Suppressor macrophage treated with lipopolysaccharide for 1 hour (primary cell): ENCODE measurements at places on chromosomes 1 and 21.

DNA sequence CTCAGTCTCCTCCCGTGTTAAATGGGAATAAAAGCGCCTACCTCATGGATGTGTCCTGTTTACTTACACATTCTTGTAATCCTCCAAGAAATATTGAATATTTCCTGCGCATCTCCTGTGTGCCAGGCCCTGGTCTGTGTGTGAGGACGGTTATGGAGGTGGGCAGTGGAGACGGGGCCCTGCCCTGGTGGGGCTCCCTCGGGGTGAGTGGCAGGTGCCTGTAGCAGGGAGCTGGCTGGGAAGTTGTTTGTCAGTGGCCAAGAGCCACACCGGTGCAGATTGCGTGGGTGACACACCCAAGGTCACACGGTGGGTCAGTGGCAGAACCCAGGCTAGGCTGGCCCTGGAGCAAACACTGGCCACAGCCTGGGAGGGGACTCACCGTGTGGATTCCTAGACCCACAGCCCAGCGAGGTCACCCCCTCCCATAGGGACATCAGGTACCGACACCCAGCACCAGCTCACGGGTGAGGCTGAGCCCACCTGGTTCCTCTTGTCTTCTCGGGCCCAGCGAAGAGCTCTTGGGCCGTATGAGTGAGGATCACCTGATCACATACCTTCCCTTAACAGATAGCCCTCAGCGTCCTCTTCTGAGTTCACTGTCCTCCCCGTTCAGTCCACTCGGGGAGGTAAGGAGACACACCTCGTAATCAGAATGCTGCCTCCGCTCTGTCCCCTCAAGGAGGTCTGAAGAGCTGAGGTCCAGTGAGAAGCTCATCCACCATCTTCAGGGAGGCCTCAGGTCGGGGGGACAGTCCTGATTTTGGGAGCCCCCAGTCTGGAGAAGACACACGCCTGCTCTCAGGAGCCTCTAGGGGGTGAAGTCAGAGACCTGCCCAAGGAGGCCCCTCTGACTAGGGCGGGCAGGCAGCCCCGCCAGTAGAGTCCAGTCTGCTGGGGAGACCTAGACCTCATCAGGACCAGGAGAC is 349.6 kb downstream of the MATN1 start:
- DNase-seq = no peak

- no peak for DNase-seq
These were observed 146.6 kb downstream of the ZNF281 start for GRCh38 chr1:200263203-200263602.

- no peak for DNase-seq
These were observed 6.7 kb downstream of the OR2T11 start for GRCh38 chr1:248627971-248628844.

- DNase-seq = no peak
These were observed 1.2 kb upstream of the GBP7 start for GRCh38 chr1:89176971-89177370.

GRCh38 chr1:31101147-31101502 is 35.6 kb upstream of the PUM1 start:
- peak; percentile 37 for DNase-seq

GRCh38 chr1:30512914-30513265 is 210.5 kb downstream of the MATN1 start:
- DNase-seq = no peak

DNA sequence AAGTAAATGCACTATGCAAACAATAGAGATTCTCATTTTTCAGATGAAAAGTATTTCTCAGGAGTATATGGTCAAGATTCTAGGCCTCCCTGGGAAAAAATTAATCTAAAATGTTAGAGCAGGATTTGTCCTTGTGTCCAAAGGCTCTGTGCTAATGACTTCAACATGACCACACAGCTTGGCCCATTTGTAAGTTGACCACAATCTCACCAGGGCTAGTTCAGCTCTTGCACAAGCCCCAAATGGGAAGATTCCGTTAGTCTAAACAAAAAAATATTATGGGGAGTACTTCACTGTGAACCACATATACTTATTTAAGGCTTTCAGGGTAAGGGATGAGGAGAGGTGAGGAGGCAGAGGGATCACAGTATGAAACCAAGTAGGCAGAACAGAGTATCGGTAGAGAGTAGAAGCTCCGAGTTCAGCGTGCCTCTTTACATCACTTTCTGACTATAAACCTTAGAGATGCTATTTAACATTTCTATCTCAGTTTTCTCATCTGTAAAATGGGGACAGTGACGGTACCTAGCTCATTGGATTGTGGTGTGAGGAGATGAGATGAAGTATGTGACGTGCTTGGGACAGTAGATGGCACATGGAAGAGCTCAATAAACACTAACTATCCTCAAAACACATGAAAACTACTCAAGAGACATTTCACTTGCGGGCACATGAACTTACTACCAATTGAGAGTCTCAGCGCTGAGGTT is 37.8 kb upstream of the CTTNBP2NL start:
- no peak for DNase-seq

GRCh38 chr1:219419065-219419464 is 193.8 kb downstream of the ZC3H11B start:
- DNase-seq = peak; percentile 10

DNA sequence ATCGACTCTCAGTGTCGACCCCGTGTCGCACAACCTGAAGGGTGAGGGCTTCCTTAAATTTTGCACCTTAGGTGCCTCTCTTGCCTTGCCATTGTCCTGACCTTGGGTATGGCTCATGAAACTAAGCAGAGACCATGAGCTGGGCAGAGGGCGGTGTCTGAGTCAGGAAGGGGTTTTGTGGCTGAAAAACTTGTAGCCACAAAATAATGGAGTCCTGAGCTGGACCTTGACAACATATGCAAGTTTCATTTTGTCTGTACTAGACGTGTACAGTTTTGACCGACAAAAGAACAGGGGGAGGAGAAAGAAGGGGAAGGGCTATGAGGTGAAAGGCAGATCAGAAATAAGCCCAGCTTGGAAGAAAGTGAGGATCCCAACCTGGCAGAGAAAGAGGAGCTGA is 8.3 kb upstream of the RUNX1 start:
- DNase-seq = no peak

DNA sequence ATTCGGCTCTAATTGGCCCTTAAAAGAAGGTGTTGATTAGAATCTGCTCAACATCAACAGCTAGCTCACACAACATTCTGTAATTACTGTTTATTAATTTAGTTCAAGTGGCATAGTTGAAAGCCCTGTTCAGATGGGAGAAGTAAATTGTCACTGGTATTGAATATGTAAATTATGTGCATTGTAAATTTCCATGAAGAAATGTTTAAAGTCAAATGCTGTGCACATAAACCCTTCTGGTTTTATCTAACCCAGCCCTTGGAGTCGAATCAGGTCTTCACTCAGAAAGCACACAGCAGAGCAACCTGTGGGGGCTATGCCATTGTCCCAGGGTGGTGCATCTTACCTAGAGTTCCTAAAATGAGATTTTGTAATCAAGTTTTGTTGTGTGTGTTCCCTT is 65.4 kb upstream of the LMO4 start:
- DNase-seq = no peak

DNA sequence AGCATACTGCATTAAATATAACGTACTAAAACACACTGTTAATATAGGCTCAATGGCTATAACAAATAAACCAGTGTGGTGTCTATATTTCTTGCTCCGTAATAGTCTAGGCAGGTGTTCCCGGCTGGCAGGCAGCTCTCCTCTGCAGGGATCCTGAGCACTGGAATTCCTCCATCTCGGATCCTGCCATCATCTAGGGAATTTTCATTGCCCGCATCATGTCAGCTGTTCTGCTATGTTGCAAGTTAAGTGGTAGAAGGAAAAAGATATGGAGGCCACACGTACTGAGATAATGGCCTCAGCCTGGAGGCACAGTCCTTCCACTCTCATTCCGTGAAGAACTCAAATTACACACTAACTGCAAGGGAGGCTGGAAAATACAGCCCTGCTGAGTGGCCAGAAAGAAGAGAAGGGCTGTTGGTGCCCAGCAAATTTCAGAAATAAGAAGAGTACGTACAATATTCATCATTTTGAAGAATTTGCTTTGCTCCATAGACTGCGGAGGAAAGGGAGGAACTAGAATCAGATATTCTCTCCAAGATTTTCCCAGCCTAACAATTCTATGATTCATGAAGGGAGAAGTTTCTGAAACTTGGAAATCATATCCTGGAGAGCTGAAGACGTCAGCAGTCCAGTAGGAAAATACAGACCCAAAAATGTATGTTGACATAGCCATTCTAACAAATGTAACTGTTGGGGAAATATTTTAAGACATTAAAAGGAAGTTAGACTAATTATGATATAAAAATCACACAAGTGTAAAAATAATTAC is 263.3 kb downstream of the MRPL39 start:
- no peak for DNase-seq

DNA sequence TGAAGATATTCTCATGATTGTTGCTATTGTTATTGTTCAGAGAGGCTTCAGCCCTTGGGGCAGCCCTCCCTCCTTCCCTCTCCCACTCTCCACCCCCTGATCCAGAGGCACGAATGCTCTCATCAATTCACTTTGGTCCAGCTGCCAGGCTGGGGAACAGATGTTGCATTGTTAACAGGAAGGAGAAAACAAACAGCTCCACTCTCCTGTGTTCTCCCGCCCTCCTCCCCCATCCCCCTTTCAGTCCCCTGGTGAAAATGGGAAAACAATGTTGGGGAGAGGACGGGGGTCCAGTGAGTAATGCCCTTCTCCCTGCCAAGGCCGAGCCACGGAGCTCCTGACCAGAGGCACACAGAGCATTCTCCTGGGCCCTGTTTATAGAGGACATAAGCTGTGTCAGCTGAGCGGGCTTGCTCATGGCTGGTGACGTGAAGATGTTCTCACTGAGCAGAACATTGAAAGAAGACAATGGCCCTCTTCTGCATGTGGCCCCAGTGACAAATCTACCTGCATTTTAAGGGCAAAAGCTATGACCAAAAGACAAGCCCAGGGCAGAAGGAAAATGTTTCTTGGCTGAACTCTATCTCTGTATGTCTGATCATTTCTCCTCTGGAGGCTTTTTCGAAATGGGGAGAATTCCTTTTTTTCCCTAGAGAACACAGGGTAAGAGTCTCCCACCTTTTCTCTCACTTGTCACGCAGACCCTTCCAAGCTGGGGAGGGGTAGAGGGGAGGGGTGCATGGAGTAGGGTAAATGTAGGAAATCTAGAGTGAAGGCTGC is 111.7 kb downstream of the GLUL start:
- no peak for DNase-seq

DNA sequence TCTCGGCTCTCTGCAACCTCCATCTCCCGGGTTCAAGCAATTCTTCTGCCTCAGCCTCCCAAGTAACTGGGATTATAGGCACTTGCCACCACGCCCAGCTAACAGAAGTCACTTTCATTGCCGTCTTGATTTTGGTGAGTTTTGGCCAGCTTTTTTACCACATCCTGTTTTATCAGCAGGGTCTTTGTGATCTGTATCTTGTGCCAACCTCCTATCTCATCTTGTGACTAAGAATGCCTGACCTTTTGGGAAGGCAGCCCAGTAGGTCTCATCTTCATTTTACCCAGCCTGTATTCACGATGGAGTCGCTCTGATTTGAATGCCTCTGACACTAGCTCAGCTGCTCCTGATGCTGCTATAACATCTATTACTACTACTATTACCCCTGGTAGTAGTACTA is 46.8 kb upstream of the BARHL2 start:
- no peak for DNase-seq

- DNase-seq = no peak
These were observed 18.2 kb downstream of the RNF19B start for GRCh38 chr1:32946413-32946812.

GRCh38 chr1:16396591-16396990 is 29.5 kb downstream of the SZRD1 start:
- peak; percentile 28 for DNase-seq

- no peak for DNase-seq
These were observed 34.8 kb upstream of the SLC19A1 start for GRCh38 chr21:45576838-45577737.

- no peak for DNase-seq
These were observed 4.3 kb downstream of the ADAMTS1 start for GRCh38 chr21:26840912-26841311.

GRCh38 chr1:179825206-179825605 is 52.4 kb downstream of the TOR1AIP2 start:
- DNase-seq = no peak

DNA sequence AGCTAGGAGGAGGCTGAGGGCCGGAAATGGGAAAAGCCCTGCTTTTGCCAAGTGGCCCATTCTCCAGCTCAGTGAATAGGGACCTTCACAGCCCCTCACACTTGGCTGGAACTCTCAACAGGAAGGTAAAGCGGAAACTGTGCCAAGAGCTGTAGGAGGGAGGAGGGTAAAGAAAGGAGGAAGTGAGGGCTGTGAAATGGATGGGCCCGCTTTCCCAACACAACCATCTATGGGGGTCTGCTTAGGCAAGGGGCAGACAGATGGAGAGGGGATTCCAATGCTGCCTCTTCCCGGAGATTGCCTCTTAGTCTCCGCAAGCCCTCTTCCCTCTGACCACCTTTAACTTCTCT is 5.2 kb downstream of the INKA2 start:
- peak; percentile 71 for DNase-seq

GRCh38 chr1:32339363-32339978 is 3.4 kb upstream of the MARCKSL1 start:
- DNase-seq = peak; percentile 95

DNA sequence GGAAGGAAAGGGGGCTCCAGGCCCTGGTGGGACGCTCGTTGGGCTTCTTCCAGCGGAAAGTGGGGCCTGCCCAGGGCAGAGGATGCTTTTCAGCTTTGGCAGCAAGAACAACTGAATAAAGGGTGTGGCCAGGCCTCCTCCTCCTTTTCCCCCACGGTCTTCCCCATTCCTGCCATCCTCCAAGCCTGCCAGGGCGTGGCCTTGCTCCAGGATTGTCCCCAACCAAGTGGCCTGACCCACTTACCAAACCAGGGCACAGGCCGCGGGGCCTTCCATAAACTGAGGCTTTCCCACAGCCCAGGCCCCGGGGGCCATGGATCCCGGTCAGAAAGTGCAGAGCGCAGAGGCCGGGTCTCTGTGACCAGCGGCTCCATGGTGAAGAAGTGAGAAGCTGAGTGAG is 33.6 kb downstream of the CASZ1 start:
- DNase-seq = no peak

GRCh38 chr1:172373864-172374263 is 46.6 kb upstream of the C1orf105 start:
- peak; percentile 55 for DNase-seq

DNA sequence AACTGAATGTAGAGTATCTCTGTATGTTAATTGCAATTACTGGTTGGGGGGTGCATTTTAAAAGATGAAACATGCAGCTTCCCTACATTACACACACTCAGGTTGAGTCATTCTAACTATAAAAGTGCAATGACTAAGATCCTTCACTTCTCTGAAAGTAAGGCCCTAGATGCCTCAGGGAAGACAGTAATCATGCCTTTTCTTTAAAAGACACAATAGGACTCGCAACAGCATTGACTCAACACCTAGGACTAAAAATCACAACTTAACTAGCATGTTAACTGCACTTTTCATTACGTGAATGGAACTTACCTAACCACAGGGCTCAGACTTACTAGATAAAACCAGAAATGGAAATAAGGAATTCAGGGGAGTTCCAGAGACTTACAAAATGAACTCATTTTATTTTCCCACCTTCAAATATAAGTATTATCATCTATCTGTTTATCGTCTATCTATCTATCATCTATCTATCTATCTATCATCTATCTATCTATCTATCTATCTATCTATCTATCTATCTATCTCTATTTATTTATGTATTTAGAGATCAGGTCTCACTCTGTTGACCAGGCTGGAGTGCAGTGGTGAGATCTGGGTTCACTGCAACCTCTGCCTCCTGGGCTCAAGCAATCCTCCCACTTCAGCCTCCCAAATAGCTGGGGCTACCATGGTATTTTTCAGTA is 47.8 kb downstream of the CHML start:
- DNase-seq = peak; percentile 90

- no peak for DNase-seq
These were observed 30.9 kb downstream of the PADI4 start for GRCh38 chr1:17338706-17339493.
